ENCODE measurements at places on chromosomes 5 and 9.
A peak's percentile ranks its signal among the peaks of the same experiment; 100 is the strongest.

DNA sequence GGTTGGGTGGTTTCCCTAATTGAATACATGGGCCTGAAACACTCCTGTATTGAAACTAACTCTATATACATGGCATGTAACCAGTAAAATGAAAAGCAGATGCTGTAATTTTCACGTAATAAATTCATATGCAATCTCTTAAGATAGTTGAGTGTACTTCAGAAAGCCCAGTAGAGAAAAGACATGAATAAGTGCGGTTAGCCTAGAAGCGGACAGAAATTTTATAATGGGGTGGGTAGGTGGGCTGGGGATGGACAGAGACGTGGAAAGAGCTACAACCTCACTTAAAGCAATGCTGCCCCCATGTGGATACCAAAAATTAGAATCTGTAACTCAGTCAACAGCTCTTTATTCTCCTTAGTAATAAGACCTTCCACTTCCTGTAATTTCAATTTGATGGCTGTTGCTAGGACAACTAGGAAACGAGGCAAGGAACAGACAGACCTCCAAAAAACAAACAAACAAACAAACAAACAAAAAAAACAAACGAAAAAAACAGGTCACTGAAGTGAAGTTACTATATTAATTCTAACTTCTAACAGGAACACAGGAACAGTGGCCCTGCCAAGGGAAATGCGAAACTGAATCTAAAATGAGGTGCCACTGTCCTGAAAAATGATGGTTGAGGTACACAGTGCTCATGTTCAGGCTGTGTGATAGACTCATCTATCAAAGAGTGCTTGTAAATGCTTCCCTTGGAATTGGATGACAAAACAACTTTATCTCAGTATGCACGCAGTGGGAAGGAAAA is 103.4 kb upstream of the GNA14 start:
- no peaks in the 10 kb centered on the region for H3K36me3 ChIP-seq
- no peaks in the 10 kb centered on the region for H3K4me1 ChIP-seq
- no peak overlapping the region for H3K4me3 ChIP-seq
- no peak for DNase-seq
- H3K27me3 ChIP-seq, result no peaks in the 10 kb centered on the region
- H3K27ac ChIP-seq, result no peak overlapping the region

- peaks cover 12% of the 10 kb centered on the region for H3K4me1 ChIP-seq
- no peaks in the 10 kb centered on the region for H3K36me3 ChIP-seq
- no peak for DNase-seq
- no peak overlapping the region for H3K27ac ChIP-seq
- no peak overlapping the region for H3K4me3 ChIP-seq
Observed at GRCh38 chr5:55865831-55866230, 14.7 kb downstream of the IL31RA start.

DNA sequence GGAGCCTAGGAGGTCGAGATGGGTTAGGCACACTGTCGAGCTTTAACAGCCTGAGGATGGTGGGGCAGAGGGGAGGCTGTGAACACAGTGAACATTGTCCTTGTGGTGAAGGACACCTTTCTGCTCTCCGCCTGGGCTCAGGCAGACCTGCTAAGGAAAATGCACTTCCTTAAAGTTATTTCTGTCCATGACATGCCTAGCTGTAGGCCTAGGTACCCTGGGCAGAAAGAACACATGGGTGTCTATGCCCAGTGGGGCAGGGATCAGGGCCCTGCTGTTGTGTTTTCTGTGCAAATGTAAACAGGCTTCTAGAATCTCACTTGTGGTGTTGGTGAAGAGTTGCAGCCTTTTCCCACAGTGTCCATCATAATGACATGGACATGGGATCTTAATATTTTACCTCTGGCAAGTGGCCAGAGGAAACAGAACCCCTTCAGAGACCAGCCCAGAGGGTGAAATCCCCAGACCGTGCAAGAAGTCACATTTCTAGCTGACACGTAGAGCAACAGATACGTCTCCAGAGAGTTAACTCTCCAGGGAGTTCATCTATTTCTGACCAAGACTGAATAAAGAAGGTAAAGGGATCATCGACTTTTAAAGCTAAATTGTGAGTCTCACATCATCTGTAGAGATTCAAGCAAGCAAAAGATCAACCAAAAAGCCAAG is 79.2 kb downstream of the C9orf152 start:
- peaks cover 5% of the 10 kb centered on the region for H3K4me1 ChIP-seq
- no peaks in the 10 kb centered on the region for H3K27me3 ChIP-seq
- DNase-seq, result no peak
- H3K27ac ChIP-seq, result no peak overlapping the region
- no peaks in the 10 kb centered on the region for H3K36me3 ChIP-seq

GRCh38 chr9:130866474-130866965 is 30.1 kb downstream of the QRFP start:
- H3K4me1 ChIP-seq, result peaks cover 4% of the 10 kb centered on the region
- peak; percentile 61 for DNase-seq
- no peaks in the 10 kb centered on the region for H3K36me3 ChIP-seq
- no peak overlapping the region for H3K4me3 ChIP-seq
- no peak overlapping the region for H3K27ac ChIP-seq

- H3K4me1 ChIP-seq, result no peaks in the 10 kb centered on the region
- DNase-seq, result no peak
- H3K36me3 ChIP-seq, result no peaks in the 10 kb centered on the region
- H3K27me3 ChIP-seq, result no peaks in the 10 kb centered on the region
- H3K27ac ChIP-seq, result no peak overlapping the region
Observed at GRCh38 chr5:24235946-24236345, 408.8 kb downstream of the CDH10 start.

GRCh38 chr5:147188200-147189108 is 46.4 kb upstream of the STK32A start:
- no peaks in the 10 kb centered on the region for H3K27me3 ChIP-seq
- peak overlapping the region; percentile 55 for H3K4me3 ChIP-seq
- no peak overlapping the region for H3K27ac ChIP-seq
- no peaks in the 10 kb centered on the region for H3K36me3 ChIP-seq

- no peaks in the 10 kb centered on the region for H3K4me1 ChIP-seq
- H3K4me3 ChIP-seq, result no peak overlapping the region
- H3K27ac ChIP-seq, result no peak overlapping the region
Observed at GRCh38 chr5:106962464-106963230, 708.1 kb downstream of the EFNA5 start.

DNA sequence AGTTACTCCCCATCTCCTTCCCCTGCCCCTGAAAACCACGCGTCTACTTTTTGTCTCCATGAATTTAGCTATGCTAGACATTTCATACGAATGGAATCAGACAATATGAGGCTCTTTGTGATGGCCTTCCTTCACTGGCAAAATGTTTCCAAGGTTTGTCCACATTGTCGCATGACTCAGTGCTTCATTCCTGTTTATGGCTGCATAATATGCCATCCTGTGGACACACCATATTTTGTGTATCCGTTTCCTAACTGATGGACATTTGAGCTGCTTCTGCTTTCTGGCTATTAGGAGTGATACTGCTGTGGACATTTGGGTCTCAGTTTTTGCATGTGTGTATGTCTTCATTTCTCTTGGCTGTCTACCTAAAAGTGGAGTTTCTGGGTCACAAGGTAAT is 14.5 kb downstream of the NTNG2 start:
- no peaks in the 10 kb centered on the region for H3K4me1 ChIP-seq
- no peaks in the 10 kb centered on the region for H3K36me3 ChIP-seq
- H3K27me3 ChIP-seq, result no peaks in the 10 kb centered on the region
